Glomerular endothelial cell (primary cell): ENCODE measurements at places on chromosomes 16 and 17. TPM values are rescaled to one million over a fixed set of nuclear protein-coding genes. Genes with fewer than 3 reads are reported as not detected.

The KRTAP4-3 gene
- total RNA-seq = not detected in 2 replicates

DNA sequence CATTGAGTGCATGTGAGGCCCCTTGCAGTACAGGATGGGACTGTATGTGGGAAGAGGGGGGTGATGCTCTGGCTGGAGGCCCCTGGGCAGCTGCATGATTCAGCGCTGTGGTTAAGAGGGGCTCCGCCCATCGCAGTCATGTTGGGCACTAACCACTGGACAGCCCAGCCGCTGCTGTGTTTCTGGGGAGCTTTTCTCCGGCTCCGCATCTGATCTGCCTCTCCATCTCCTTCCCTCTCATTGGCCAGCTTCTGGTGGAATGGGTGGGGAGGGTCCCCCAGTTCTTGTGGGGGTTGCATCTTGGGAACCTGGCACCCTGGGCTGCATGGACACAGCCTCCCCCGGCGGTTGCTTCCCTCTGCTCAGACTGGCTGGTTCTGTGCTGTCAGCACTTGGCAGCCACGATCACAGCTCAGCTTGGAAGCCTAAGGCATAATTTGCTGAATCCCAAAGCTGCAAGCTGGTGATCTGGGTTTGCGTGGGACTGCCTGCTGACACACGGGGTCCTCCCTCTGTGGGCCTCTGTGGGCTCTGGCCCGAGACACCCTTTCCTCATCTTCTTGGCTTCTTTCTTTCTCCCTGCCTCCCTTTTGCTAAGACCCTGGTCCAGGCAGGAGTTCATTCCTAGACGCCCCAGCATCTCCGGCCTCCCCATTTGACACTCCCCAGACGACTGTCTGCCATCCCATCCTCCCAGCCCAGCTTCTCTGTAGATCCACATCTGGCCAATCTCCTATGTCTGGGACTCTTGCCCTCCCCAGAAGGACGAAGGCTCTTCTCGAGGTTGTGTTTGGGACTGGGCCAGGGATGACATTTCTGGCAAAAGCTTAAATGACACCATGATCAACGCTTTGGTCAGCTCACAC, 168.3 kb downstream of the SEC14L1 start:
- no peak for DNase-seq

The NEK8 gene
- total RNA-seq = 2.8 and 5.4 TPM in 2 replicates

DNA sequence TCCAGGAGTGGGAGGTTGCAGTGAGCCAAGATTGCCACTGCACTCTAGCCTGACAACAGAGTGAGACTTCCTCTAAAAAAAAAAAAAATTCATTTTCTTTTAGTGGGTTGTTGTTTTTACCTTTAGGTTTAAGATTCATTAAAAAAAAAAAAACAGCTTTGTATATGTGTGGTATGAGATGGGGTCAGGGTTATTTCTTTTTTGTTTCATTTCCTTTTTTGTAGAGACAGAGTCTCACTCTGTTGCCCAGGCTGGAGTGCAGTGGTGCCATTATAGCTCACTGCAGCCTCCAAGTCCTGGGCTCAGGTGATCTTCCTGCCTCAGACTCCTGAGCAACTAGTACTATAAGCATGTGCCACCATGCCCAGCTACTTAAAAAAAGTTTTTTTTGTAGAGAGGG, 47.0 kb downstream of the BCAS3 start:
- no peak for DNase-seq

GRCh38 chr16:68296291-68296690, 14.5 kb downstream of the SLC7A6OS start:
- DNase-seq = no peak

DNA sequence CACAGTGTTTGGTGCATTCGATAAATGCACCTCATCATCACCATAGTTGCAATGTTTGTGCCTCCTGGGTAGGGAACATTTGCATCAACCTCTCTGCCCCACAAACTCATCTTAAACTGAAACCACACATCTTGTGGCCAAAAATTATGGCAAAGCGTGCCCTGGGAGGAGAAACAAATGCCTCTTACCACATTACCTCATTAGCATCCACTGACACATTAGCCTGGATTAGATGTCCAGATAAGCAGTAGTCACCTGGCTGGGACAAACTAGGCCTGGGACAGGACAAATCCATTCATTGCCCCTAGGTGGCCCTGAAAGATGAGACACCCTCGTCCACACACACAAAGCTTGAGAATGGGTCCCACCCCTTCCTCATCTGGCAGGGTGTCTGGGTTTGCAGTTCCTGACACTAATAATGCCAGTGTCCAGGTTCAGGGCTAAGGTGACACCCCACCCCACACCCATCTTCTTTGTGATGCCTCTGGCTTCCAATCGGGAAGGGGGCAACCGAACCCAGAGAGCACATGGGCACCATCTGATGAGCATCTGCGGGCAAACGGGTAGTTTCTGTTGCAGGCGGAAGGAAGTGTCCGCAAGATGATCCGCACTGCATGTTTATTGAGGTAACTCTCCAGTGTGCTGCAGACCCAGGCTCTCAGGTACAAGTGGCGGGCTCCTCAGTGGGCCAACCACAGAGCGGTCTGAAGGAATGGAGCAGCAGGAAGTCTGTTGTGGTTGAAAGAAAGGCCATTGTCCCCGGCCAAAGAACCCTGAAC, 8.6 kb downstream of the XYLT1 start:
- no peak for DNase-seq

The TEX14 gene
- total RNA-seq = not detected in 2 replicates

The SMTNL2 gene
- total RNA-seq = not detected in 2 replicates

- no peak for DNase-seq
These were observed 7.4 kb upstream of the DHRS7B start for GRCh38 chr17:21119247-21119918.
